ENCODE measurements at places on chromosomes 7 and 10.

GRCh38 chr10:70191972-70192305, 21.6 kb upstream of the SAR1A start:
- DNase-seq: no peak

DNA sequence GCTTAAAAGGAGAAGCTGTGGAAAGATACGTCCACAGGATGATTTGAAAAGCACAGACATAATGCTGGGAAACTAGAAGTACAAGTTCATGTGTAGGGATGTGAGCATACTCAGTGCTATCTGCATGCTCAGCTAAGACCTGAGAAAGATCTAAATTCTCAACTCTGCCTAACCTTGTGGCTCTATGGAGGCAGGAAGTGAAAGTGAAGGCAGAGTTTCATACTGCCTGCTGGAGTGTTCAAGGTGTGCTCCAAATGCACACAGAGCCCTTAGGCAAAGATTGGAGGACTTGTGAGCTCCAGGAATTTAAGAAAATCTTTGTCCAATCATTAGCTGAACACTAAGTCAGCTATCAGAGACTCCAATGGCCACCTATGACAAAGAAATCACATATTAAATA, 190.9 kb downstream of the RNLS start:
- no peak for DNase-seq

DNA sequence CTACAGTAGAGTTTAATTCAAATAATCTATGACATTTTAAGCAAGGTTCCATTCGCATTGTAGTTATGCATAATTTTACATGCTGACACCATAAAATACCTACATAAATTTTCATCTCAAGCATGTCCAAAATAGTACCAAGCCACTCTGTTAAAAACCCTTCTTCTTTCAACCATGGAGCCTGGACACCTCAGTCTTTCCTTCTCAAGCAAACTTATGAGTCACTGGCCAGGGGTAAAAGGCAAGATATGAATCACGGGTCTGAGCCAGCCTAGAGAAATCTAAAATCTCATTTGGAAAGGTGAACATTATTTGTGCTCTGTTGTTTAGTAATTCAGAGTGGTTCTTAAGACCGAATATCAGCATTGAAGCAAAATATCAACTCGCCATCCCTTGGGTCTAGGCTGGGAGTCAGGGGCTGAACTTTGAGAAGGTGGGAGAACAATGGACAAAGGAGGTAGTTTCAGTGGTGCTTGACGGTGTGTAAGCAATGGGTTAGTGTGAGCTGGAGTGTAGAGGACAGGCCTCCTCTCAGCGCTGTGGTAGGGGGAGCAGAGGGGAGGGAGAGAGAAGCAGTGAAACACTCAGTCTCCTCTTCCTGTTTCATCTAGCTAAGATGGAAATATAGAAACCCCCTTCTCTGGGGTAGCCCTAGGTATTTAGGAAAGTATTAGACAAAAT, 19.1 kb upstream of the GPAM start:
- DNase-seq: no peak

- DNase-seq: no peak
Observed at GRCh38 chr7:24201226-24201625, 82.8 kb upstream of the NPY start.

GRCh38 chr10:107545717-107546116, 381.2 kb upstream of the SORCS1 start:
- DNase-seq: no peak

DNA sequence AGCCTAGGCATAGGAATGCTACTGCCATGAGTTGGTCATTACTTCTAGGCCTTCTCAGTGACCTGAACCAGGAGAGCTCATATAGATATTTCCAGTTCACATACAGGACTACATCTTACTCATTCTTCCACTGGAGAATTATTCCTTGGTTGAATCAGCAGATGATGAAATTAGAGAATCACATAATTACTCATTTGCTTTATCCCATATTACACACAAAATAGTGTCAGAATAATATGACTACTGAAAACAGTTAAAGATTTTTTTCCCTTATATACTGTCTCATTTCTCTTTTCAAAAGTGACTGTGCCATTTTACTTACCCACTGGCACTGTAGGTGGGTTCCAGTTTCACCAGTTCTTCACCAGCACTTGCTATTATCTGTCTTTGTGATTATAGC, 18.5 kb downstream of the BMS1 start:
- DNase-seq: no peak

DNA sequence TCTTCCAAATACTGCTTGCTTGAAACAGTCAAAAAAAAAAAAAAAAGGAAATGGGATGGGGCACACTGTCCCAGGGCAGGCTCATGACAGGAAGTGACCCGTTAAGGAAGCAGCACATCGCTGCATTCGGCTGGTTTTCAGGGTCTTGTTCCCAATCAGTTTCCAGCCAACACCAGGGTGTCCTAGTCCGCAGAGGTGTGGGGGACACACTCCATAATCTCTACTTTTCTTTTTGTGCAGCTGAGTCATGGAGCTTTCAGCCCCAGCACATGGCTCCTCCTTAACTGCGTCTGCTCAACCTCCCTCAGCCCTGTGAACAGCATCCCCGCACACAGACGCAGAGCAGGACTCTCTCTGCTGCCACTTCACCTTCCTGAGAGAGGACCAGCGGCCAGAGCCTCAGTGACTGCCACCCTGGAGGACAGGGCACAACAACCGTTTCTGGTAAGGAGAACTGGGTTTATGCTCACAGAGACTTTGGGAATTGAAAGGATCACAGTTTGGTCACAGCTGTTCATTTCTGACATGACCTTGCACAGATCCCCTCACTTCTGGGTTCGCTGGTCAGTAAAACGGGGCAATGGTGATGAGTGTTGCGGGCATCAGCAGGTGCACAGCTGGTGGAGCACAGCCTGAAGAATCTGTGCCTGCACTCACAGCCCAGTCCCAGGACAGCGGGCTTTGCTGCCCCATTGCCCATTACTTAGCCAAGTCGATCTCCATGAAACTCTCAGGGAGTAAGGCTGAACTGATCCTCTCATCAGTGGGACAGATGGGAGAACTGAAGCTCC, at the start of gene GIMAP5:
TSS of gene GIMAP5 (plus strand) at position 154 of the 791 bp plus-strand sequence. CDS start 3,467 bp downstream, outside the sequence.
- no peak for DNase-seq

DNA sequence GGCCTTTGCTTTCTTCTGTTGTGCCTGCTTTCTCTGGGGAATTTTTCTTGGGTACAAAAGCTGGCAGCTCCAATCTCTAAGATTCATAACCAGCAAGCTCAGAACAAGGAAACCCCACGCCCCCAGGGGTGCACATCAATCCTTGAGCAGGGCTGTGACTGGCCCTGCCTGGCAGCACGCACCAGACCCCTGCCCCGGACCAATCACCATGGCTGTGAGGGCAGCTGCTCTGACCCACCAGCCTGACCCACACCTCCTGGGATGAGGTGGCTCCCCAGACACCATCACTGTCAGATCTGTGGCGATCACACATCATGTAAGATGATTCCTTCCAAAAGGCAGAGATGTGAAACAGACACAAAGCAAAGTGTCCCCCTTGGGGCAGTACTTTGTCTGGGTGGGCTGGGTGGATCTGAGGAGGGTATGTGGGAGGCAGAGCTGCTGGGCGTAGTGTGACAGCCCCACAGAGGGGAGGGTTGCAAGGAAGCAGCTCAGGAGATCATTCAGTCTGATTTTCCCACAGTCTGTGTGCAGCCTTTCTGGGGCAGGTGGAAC, 175.5 kb upstream of the SHH start:
- peak; percentile 6 for DNase-seq

DNA sequence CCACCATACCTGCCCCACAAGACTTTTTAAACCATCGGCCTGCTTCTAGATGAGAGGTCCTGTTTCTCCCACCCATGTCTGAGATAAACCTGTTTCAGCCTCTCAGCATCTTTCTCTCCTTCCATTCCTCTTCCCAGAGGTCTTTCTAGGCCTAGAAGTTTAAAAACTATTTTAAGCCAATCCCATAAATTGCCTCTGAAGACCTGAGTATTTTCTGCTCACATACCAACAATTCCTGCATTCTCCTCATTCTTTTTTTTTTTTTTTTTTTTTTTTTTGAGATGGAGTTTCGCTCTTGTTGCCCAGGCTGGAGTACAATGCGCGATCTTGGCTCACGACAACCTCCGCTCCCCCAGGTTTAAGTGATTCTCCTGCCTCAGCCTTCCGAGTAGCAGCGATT, 262.9 kb upstream of the AUTS2 start:
- no peak for DNase-seq

- no peak for DNase-seq
Observed at GRCh38 chr7:25287291-25287690, 59.0 kb upstream of the NPVF start.

- no peak for DNase-seq
Observed at GRCh38 chr10:69425511-69426298, 9.0 kb upstream of the TACR2 start.

- no peak for DNase-seq
Observed at GRCh38 chr10:59470570-59470969, 108.2 kb upstream of the FAM13C start.

- no peak for DNase-seq
Observed at GRCh38 chr7:128891110-128891941, 19.2 kb downstream of the KCP start.

- DNase-seq: no peak
Observed at GRCh38 chr10:92432596-92432995, 141.3 kb downstream of the IDE start.

- no peak for DNase-seq
Observed at GRCh38 chr7:107394831-107395230, 75.0 kb upstream of the GPR22 start.

DNA sequence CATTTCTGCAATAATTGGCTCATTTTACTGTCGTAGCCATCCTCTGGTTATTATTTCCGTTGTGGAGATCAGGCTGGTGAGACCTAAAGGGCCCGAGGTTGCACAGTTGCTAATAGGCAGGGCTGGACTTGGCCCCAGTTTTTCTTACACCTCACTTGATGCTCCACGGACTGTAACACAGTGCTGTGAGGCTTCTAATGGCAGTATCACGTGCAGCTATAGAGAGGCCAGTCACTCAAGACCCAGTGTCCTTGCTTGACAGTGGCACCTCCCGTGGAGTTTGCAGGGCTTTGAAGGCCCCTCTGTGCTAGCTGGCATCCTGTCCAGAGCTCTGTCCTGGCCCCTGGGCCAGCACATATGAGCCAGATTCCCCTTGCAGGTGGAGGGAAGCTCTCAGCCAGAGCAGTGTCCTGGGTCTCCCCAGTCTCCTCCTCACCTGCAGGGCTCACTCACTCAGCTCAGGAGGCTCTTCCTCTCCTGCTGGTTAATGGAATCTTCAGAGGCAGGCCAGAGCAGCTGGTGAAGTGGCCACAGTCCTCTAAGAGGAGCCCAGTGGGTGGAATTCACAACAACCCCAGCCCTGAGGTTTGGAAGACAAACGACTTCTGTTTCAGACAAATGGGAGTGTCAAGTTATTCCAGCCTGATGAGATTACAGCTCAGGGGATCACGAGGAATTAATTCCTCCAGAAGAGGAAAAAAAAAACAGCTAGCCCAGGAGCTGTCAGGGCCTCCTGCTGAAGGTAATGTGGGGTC, 114.2 kb upstream of the FAM180A start:
- no peak for DNase-seq
